GM13976 (cell line): ENCODE measurements at places on chromosomes 2 and 18.

DNA sequence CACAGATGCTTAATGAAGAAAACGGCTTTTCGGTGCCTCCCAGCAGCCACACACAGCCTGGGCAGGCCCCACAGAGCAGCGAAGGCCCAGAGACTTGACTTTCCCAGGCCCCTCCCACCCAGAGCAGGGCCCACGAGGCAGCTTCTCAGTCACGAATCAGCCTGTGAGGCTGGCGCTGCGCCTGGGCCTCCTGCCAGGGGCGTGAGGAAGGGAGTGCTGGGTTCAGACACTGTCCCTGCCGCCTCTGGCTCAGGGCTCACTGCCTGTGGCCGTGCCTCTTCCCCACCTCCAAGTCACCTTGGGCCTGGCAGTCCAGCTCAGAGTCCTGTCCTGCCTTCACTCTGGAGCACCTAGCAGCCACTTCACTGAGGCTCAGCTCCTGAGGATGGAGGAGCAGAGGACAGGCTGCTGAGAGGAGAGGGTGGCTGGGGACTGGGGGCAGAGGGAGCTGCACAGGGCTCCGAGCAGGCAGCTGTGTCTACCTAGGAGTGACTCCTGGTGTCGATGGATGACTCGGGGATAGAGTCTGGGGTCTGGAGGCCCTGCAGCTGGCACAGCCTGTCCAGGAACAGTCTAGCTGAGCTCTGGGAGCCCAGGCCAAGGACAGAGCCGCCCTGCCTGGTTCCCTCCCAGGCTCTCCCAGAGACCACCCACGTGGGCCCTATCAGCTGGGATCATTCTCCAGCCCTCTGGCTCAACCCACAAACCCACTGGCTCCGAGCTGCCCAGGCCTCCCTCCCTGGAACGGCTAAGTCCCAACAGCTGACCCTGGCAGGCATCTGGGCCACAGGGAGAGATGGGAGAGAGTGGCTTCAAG, 36.4 kb upstream of the FOSL2 start:
- DNase-seq, result no peak

- DNase-seq, result peak; percentile 40
Observed at GRCh38 chr2:187168720-187169713, 279.0 kb downstream of the CALCRL start.

GRCh38 chr2:194867328-194867727, 789.7 kb upstream of the SLC39A10 start:
- DNase-seq, result no peak

DNA sequence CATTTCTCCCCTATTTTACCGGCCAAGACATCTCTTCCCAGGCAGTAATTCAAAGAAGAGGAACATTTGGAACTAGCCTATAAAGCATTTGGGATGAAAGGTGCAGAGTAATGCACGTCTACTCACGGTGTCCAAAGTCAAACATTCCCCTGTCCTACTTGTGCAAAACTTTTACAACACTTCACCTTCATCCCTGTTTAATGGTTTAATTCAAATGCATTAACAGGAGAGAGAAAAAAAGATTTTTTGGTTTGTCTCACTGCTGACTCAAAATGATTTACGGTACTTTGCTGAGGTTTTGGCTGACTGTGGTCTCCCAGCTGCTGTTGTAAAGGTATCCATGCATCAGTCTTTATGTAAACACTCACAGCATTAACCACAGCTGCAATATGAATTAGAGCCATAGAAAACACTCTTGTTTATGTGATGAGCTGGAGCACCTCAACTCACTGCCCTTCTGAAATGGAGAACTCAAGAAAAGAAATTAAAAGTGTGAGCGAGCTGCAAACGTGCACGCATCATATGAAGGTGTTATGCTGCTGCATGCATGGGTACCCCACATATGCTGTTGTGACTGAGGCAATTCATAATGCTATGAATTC, 220.5 kb downstream of the PIEZO2 start:
- DNase-seq, result peak; percentile 70

DNA sequence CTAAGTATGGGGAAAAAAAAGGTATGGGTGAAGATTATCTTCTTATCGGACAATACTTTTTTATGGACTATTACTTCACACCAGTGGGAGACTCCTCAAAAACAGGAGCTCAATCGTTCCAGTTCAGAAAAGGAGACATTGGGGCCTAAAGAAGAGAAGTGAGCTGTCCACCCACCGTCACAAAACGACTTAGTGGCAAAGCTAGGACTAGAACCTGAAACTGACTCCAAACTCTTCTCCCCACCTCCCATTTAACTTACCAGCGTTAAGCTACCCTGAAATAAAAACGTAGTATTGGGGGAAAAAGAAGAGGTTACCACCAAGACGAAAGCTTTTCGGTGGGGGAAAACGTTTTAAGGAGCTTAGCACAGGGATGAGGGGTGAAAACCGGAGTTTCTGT, 503 bp downstream of the GTF3C3 start:
- DNase-seq, result no peak

DNA sequence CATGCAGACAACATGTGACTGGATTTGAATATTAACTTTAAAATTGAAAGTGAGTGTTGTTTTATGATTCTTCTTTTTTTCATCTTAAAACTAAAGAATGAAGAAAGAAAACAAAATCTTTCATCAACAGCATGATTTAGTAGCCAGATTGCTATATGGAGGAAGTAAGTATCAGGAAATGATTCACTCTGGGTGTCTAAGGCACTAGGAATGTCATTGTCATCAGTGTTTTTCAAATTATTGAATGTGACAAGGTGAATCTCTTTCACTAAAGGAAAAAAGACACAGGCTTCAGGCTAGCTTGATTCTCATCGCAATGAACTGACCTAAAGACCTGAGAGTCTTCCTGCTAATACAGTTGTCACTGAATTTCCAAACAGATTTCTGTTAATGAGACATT, 430.1 kb downstream of the FBXO15 start:
- no peak for DNase-seq

DNA sequence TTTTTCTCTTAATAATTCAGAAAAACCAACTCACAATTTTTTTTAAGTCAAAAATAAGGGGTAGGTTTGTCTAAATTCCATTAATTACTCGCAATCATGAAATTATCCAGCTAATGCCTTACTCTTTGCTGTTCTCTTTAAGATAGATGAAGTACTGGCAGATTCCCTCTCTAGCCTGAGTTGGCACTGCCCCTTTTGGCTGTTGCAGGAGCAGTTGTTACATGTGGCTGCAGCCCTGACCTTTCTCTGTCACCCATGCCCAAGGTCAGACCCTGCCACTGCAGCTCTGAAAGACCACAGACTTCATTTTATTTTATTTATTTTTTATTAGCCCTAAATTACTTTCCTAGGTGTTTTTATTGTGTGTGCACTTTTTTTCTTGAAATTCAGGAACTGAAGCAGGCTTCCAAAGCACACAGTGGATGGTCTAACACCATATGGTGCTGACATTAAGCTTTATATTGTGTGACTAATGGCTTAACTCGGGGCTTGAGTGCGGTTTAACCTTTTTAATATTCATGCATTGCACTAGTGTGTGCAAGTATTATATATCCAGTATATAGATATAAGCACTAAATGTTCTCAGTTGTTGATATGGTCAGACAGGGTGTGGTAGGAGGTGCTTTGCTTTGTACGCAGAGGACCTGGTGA, 313.0 kb downstream of the CDH2 start:
- no peak for DNase-seq

- DNase-seq, result no peak
Observed at GRCh38 chr2:238919307-238919706, 71.4 kb downstream of the TWIST2 start.

- DNase-seq, result no peak
Observed at GRCh38 chr18:67577386-67577785, 60.9 kb upstream of the DSEL start.

- no peak for DNase-seq
Observed at GRCh38 chr2:95315801-95316411, 18.8 kb downstream of the KCNIP3 start.

GRCh38 chr2:46308629-46309028, 11.4 kb downstream of the EPAS1 start:
- DNase-seq, result no peak

DNA sequence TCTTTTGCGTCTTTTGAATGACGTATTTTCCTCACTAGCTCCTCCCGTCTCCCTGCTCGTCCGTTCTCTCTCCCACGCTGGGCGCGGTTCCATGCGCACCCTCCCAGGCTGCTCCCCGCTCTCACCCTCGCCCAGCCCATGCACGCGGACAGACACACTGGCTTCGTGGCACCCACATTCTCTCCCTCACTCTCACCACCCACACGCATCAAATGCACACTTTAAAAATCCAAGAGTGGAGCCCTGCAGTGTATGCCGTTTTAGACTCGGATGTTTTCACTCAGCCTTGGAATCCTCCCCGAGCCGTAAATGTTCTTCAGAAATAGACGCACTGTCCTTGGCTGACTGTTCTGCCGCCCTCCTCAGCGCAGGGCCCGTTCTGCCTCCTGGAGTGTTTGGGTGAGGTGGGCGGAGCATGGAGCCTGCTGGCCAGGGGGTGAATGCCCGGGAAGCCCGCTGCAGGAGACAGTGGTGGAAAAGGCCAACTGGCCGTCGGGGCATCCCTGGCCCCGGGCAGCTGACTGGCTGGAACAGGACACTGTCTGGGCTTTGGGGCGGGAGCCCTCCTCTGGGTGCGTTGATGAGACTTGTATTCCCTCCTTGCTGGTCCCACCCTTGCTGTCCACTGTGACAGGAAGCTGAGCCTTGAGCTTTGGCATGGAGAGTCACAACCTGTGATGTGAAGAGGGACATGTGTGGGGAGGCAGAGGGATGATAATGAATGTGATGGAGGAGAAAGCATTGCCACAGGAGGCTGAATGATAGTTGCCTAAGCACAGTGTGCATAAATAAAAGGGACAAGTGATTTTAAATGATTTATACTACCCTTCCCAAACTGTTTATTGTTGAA, 35.4 kb upstream of the LYPD6B start:
- DNase-seq, result peak; percentile 13

GRCh38 chr2:6864923-6865345, 773 bp downstream of the CMPK2 start:
- no peak for DNase-seq

- DNase-seq, result no peak
Observed at GRCh38 chr2:39852831-39853230, 73.8 kb upstream of the THUMPD2 start.

- DNase-seq, result no peak
Observed at GRCh38 chr18:13390711-13391110, 172.2 kb downstream of the LDLRAD4 start.

DNA sequence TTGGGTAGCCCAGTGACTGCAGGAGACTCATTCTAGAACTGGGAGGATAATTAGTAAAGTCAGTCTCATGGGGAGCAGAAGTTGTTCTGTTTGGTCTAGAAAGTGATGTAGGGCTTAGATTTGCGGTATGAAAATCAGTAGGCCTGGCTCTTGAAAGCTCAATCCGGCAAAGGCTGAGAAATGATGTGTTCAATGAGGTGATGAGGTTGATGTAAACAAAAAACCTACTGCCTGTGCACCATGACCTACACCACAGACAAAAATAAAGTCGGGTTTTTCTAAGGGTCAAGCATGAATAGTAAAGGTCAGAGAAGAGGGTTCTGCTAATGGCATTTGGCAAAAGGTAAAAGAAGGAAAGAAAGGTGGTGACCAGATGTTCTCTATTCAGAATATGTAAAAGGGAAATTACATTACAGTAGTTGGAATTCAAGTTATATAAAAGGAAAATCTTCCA, 80.8 kb upstream of the COL5A2 start:
- no peak for DNase-seq

GRCh38 chr2:50478362-50478761, 553.6 kb downstream of the NRXN1 start:
- no peak for DNase-seq

DNA sequence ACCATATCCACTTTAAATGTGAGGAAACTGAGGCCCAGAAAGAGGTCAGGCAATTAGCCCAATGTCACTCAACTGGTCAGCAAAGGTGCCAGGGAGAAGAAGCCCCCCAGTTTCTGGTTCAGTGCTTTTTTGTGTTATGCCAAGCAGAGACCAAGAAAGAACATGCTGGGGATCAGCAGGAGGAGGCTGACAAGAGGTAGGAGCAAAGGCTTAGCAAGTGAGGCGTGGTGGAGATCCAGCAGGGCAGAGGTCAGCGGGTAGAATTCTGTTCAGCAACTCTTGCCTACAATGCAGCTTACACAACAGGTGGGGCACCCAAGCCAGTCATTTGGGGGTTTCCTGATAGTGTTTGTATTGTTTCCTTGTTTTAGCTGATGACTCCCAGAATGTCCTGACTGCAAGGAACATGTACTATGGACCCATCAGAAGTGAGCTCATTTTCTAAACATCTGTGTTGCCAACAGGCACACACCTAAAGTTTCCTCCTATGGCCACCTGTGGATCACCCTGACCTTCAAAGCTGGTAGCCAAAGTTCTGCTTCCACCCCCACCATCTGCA, 28.2 kb downstream of the LPIN2 start:
- DNase-seq, result no peak

- peak; percentile 78 for DNase-seq
Observed at GRCh38 chr2:241064008-241064801, 37.9 kb downstream of the MTERF4 start.

- peak; percentile 33 for DNase-seq
Observed at GRCh38 chr18:79911344-79912270, 39.8 kb downstream of the SLC66A2 start.

DNA sequence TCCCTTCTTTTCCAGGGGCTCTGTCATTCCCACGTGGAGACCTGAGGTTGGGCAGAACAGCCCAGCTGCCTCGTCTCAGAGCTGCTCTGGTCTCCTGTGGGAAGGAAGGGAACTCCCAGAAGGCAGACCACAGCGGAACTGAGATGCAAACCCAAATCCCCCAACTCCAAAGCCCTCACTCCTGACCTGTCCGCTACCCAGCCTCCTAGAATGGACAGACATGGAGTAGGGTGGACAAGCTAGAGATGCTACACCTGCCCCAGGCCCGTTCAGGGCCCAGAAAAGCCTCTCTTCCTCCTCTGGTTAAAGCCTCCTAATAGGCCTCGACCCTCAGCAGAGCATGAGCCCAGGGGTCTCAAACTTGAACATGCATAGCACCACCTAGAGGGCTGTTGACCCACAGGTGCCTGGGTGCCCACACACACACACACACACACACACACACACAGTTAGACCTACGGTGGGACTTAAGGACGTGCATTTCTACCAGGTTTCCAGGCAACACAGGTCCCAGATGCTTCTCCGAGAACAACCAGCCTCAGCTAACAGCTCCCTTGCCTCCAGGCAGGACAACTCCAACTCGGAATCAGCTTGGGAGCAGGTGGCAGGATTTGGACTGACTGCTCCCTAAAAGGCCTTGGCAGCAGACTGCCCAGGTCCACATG, 93.5 kb downstream of the TNS1 start:
- no peak for DNase-seq

DNA sequence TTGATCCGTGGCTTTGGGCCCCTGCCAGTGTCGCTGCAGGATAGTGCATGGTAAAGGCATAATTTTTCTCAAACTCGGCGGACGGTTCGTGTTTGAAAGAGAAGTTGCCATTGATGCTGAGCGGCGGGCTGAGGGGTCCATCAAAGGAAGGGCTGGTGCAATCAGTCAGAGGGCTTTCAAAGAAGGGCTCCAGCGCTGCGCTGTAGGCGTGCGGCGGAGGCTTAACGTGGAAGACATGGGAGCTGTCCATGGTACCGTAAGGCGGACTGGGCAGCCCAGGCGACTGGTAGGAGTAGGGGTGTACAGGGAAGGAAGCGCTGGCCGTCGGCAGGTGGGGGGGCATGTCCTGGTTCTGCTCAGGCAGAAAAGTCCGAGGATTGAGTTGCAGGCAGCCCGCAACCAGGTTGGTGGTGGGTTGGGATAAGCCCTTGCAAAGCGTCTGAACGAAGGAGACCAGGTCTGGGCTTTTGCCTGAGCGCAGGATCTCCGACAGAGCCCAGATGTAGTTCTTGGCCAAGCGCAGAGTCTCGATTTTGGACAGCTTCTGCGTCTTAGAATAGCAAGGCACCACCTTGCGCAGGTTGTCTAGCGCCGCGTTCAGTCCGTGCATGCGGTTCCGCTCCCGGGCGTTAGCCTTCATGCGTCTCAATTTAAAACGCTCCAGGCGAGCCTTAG, 2.3 kb downstream of the NEUROD1 start:
- peak; percentile 66 for DNase-seq

- peak; percentile 67 for DNase-seq
Observed at GRCh38 chr2:101419096-101419663, 31.9 kb upstream of the CREG2 start.
